Activated CD4-positive, alpha-beta T cell treated with anti-CD3 and anti-CD28 coated beads, Interleukin-2, amount 10 ng/mL, durations not matched to agents 24 days and 14 days (primary cell): ENCODE measurements at places on chromosomes 13 and 19. TPM values are rescaled to one million over a fixed set of nuclear protein-coding genes. Genes with fewer than 3 reads are reported as not detected.

The PROZ gene
- not detected in 2 replicates for total RNA-seq

The FUT3 gene
- not detected in 2 replicates for total RNA-seq

The IL11 gene
- 0.21 TPM in 1 of 2 replicates, not detected in the other for total RNA-seq

The MIA gene
- total RNA-seq = 0.56 TPM in 1 of 2 replicates, not detected in the other

The PALM3 gene
- total RNA-seq = 0.28 TPM in 1 of 2 replicates, not detected in the other
